ENCODE measurements at places on chromosomes 3 and 15.

DNA sequence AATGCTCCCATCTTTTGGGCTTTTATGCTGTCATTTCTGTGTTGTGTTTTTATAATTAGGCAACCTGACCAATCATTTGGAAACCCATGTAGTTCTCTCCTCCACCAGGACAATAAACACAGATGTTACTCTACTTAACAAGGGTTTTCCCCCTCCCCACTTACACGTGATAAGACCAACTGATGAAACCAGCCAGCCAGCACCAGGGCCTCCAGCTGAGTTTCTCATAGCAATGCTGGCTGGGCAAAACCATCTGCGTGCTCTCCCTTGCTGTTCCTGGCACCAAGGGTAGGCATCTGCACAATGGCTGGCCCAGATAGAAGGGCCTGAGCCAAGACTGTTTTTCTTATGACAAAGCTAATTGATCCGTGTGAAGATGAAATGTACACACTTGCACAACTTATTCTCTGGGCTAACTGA, 310.4 kb downstream of the PLCL2 start:
- DNase-seq: peak; percentile 58

DNA sequence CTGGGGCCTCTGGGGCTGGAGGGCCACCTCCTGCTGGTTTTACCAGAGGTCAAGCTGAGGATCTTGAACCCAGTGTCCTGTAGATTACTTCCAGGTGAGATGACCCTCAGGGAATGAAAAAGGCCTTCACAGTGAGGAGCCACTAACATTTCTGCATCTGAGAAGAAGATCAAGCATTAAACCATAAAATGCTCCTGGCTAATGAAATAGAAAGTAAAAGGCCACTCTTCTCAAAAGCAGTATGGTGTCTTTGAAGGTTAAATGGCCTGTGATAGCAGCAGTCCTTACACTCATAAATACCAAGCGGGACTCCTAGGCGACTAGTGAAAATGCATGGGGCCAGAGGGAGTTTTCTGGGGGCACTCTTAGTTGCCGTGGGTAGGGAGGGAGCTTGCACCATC, 47.0 kb upstream of the RGMA start:
- DNase-seq: no peak

GRCh38 chr3:56144805-56145204, 323.5 kb downstream of the ERC2 start:
- DNase-seq: no peak

DNA sequence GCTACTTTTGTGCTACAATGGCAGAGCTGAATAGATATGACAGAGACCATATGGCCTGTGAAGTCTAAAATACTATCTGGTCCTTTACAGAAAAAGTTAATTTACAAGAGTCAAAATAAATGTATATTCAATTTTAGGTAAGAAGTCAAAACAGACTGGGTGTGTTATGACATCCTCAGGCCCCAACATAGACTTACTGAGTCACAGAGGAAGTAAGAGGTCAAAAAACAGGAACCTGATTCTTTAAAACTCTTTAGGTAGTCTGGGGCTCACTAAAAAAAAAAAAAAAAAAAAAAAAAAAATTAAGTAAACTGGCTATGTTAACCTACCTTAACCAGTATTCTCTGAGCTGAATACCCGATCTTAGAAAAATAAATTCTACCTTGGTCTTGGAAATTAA, 13.1 kb downstream of the DNAAF4 start:
- no peak for DNase-seq

DNA sequence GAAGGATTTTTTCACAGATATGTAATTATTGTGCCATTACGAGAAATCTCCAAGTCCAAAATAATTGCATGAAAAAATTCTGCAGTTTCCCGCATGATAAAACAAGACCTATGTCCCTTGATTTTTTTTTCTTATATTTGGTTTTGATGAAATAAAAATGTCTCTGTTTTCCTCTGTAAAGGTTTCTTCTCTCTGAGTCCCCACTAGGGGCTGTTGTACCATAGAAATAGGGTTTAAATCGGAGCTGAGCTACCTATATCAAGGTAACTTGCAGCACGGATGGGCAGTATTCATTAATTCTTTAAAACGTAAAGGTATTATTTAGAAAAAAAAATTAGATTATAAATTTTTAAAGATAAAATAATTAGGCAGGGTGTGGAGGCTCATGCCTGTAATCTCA, 66.6 kb upstream of the IGF1R start:
- no peak for DNase-seq

- DNase-seq: peak; percentile 17
Observed at GRCh38 chr15:64915518-64916227, 4.0 kb downstream of the ANKDD1A start.

- no peak for DNase-seq
Observed at GRCh38 chr3:45312836-45313493, 75.4 kb upstream of the LARS2 start.
